ENCODE measurements at places on chromosomes 5 and 9. TPM values are rescaled to one million over a fixed set of nuclear protein-coding genes. Genes with fewer than 3 reads are reported as not detected.
A peak's percentile ranks its signal among the peaks of the same experiment; 100 is the strongest.

DNA sequence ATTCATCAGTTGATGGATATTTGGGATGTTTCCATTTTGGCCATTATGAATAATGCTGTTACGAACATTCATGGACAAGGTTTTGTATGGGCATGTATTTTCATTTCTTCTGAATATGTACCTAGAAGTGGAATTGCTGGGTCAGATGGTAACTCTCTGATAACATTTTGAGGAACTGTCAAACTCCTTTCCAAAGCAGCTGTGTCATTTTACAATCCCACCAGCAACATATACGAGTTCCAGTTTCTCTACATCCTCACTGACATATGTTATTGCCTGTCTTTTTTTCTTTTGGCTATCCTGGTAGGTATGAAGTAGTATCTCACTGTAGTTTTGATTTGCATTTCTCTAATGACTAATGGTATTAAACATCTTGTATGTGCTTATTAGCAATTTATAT lies 86.7 kb downstream of the PRKACG start:
- H3K36me3 ChIP-seq = no peaks in the 10 kb centered on the region
- H3K27ac ChIP-seq = no peak overlapping the region
- DNase-seq = no peak
- H3K4me3 ChIP-seq = no peak overlapping the region

The TSSK1B gene
- total RNA-seq = not detected

DNA sequence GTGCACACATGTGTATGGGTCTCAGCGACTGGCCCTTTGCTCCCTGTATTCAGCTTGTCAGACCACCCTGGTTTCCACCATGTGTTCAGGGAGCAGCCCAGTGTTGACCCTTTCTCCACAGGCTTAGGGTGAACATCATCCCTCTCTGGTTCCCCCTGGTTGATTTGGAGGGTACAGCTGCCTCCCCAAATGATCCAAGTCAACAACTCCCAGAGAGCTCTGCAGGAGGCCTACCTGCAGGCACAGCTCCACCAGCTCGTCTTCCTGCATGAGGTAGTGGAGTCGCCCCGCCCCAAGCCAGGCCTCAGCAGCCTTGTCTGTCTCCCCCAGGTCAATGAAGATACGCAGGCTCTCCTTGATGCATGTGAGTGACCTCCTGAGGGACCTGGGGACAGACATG lies 50.5 kb downstream of the SH3TC2 start:
- no peak overlapping the region for H3K4me3 ChIP-seq
- no peaks in the 10 kb centered on the region for H3K4me1 ChIP-seq
- no peaks in the 10 kb centered on the region for H3K36me3 ChIP-seq
- no peak for DNase-seq
- H3K27ac ChIP-seq = no peak overlapping the region

The CAVIN4 gene
- 81.5 TPM for total RNA-seq

DNA sequence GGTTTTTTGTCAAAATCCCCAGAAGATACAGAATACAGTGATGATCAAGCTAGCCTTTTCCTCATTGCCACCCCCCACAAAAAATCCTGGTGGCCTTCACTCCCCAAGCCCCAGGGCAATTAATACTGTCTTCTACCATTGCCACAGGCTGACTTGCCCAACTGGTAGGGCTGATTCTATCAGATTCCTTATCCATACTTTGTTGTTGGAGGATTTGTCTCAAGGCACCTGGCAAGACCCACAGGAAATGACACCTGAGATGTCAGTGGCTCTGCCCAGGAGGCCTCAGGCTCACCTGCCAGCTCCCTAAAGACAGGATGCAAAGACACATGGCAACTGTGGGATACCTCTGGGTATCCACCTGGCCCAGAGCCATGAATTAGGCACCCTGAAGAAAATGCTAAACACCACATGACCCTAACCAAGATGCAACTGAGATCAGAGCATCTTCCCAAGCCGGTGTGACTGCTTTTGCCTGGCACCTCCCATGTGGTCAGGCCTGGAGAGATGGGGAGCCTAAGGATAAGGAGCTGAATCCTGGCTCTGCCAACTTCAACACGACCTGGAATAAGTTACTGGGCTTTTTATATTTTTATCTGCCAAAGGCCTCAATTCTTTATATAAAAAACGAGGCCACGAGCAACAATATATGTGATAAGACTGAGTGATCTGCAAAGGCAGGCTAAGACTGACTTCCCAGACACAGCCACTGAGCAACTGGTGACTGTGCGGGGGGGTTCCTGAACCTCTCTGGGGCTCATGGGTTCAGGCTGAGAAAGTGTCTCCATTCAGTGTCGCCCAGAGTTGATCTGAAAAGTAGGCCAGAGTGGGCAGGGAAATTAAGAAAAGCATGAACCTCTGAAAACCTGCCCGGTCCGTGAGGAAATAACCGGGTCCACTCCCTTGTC lies 944 bp downstream of the ATOX1 start:
- H3K4me3 ChIP-seq = peak overlapping the region; percentile 80
- no peaks in the 10 kb centered on the region for H3K36me3 ChIP-seq
- H3K27ac ChIP-seq = peak overlapping the region; percentile 80
- DNase-seq = no peak
- H3K4me1 ChIP-seq = peaks cover 11% of the 10 kb centered on the region

GRCh38 chr5:19920761-19921160 lies 67.2 kb downstream of the CDH18 start:
- H3K27ac ChIP-seq = no peak overlapping the region
- no peaks in the 10 kb centered on the region for H3K4me1 ChIP-seq
- DNase-seq = no peak
- H3K27me3 ChIP-seq = no peaks in the 10 kb centered on the region

DNA sequence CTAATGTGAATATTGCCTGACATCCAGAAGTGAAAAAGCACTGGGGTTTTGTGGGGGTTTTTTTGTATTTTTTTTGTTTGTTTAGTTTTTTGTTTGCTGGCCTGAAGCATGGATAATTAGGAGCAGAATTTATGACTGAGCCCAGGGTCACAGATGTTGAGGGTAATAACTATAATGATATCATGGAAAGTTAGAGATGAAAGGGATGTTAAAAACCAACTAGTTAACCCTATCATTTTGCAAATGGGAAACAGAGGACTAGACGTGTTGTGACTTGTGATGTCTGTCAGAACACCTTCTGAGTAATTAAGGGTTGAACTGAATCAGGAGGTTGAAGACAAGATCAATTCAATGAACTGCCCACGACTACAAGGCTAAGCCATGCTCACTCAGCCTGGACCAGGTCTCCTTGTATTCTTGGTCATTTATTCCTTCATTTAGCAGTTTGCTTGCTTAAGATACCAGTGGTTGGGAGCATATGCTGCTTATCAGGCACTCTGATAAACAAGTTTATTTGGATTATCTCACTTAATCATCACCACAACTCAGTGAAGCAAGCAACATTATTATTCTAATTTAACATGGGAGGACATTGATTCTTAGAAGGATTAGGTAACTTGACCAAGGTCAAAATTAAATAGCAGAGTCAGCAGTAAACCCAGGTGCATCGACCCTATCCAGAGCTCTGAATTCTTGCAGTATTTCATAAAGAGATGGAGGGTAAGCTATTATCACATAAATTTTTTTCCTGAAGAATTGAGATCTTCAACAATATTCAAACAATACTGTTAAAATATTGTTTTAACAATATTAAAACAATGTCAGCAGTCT lies 75.7 kb upstream of the PIK3R1 start:
- DNase-seq = no peak
- no peaks in the 10 kb centered on the region for H3K36me3 ChIP-seq
- no peaks in the 10 kb centered on the region for H3K4me1 ChIP-seq
- H3K27me3 ChIP-seq = no peaks in the 10 kb centered on the region
- no peak overlapping the region for H3K27ac ChIP-seq

DNA sequence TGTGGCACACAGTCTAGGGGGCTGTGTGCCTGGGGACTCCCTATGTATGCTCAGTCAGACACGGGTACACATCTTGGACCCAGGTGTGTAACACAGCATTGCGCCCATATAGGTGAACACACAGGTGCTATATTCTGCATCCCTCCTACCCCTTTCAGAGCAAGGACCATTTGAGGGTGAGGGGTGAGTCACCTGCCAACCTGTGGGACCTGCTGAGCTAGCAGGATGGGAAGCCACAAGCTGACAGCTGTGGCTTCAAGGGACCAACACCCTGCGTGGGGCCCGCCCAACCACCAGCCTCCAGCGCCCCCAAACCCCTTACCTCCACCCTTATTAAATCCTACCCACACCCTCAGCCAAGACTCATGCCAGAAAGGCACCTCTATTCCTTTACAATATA lies 14.6 kb upstream of the AQP7 start:
- DNase-seq = no peak
- H3K27me3 ChIP-seq = no peaks in the 10 kb centered on the region
- H3K36me3 ChIP-seq = no peaks in the 10 kb centered on the region
- H3K27ac ChIP-seq = no peak overlapping the region
- H3K4me1 ChIP-seq = no peaks in the 10 kb centered on the region

DNA sequence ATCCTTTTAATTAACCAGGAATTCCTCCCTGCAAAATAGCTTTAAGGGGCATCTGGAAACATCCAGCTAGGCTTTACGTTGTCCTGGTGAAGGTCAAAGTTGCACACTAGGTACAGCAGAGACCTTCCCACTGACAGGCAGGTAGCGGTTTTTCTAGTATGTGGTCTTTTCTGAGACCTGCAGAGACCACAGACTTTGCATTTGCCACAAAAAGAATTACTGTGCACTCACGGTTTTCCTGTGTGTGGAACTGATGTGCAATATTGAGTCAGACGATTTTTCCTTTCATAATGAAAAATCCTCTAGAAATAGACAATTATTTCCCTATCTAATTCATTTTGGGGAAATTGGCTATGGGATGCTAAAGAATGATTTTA lies 417.0 kb upstream of the ADAMTSL1 start:
- H3K4me1 ChIP-seq = no peaks in the 10 kb centered on the region
- H3K27ac ChIP-seq = no peak overlapping the region
- DNase-seq = no peak
- H3K36me3 ChIP-seq = no peaks in the 10 kb centered on the region

GRCh38 chr5:152097128-152097527 lies 172.5 kb upstream of the GLRA1 start:
- H3K4me3 ChIP-seq = no peak overlapping the region
- no peak overlapping the region for H3K27ac ChIP-seq
- no peaks in the 10 kb centered on the region for H3K36me3 ChIP-seq
- no peaks in the 10 kb centered on the region for H3K27me3 ChIP-seq

All from psoas muscle (tissue), 8 donors.